ENCODE measurements at places on chromosomes 4 and X. TPM values are rescaled to one million over a fixed set of nuclear protein-coding genes. Genes with fewer than 3 reads are reported as not detected.
A peak's percentile ranks its signal among the peaks of the same experiment; 100 is the strongest.

DNA sequence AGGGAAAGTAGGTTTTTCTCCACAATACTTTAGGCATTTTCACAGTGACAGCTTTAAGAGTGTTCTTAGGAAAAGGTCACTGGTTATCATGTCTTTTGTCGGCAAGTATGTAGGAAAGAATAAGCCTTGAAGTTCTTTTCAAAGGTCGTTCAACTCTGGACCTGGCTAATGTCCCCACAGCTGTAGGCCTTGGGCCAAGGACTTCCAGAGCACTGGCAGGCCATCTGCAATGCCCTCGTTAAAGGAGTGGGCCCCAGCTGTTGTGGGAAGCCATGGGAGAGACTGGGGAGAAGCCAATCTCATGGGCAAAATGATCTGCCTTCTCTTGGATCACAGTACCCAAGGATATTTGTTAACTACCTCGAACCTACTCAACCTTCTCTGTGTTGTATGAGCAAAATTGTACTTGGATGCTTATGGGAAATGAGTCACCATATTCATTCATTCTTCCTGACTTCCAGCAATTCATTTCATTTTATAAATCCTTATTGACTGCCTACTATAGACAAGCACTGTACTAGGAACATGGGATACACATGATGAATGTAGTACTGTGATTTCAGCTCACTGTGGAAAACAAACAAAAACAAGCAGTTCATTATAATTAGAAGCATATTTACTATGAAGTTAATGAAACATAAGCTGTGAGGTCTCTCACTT lies 141.1 kb upstream of the KIT start:
- no peak for DNase-seq

- no peak for DNase-seq
Measured at GRCh38 chrX:46278572-46278971, 266.6 kb downstream of the ZNF674 start.

- no peak for DNase-seq
Measured at GRCh38 chr4:149031399-149031798, 589.2 kb upstream of the NR3C2 start.

- DNase-seq = no peak
Measured at GRCh38 chr4:104625706-104626105, 131.0 kb upstream of the CXXC4 start.

DNA sequence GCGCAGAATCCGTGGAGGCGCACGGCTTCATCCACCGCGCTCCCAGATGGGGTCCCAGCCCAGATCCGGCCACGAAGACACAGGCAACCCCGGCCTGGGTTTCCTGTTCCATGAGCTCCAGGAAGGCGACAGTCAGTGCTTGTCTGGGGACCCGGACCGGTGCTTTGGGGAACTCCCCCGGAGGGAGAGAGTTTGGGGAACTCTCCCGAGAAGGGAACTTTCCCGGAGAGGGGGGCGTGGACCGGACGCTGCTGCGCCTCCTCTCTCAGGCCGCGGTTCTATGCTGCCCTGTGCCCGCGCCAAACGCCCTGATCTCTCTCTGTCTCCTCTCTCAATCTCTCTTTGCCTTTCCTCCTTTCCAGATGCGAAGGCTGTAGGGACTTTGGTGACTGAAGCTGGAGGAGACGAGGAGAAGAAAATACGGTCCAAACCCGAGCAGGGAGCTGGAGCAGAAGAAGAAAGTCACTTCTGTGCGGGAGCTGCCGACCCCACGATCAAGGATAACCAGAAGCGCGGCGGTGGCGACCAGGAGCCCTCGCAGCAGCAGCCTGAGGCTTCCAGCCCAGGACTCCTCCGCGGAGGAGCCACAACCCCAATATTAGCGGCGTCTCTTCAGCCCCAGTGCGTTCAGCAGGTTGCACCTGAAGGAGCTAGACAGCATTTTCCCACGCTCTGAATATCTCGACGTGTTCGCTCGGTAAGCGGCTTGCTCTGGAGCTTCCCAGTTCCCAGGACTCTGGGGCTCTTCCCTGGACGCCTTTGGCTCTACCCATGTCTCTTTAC lies 47.6 kb upstream of the NKAP start:
- peak; percentile 16 for DNase-seq

DNA sequence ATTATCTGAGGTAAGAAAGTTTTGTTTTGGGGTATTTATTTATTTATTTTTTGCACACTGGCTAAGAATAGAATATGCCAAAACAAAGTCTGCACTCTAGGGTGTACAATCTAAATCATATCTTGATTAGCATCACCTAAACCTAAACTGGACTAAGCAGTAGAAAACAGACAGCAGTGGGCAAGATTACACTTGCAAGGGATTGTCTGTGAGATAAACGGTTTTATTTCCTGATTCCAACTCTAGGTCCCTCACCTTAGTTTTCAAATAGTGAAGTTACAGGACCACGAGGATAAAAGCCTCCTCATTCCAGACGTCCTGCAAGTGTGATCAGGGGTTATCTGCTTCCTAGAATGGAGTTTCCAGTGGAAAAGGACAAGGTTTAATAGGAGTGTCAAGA lies 86.1 kb downstream of the SH3RF1 start:
- DNase-seq = no peak

The FHDC1 gene
- total RNA-seq = 0.09 TPM

The PAK3 gene
- 0.26 TPM for total RNA-seq

The ABCE1 gene
- total RNA-seq = 148 TPM

Measured in activated CD4-positive, alpha-beta T cell treated with anti-CD3 and anti-CD28 coated beads for 36 hours (primary cell).